HEK293T (cell line): ENCODE measurements at places on chromosomes 5 and 9.

GRCh38 chr9:113650207-113651131, 186.9 kb downstream of the RGS3 start:
- DNase-seq: no peak

DNA sequence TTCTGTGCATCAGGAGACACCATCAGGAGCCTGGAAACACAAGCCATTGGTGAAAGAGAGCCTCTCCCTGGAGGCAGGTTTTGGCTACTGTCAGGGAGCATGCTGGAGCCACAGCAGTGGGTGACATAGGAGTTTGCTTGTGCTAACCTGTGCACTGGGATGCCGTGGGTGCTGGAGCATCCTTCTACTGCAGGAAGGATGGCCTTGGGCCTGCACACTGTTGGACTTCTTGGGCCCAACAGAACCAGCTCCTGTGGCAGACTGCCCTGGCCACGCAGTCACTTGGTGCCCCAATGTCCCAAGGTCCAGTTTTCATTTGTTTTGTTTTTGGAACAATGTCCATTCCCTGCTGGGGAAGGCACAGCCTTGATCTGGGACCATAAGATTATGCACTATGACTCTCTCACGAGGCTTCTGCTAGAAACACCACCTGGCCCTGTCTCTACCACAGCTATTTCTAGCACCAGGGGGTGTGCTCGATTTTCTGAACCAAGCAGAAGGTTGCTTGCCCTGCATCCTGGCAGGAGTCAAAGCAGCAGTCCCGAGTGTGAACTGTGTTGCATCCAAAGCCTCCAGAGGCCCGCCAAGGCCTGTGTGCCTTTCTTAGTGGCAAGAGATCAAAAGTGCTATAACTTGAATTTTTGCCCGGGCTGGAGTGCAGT, 5.5 kb upstream of the LTC4S start:
- no peak for DNase-seq

DNA sequence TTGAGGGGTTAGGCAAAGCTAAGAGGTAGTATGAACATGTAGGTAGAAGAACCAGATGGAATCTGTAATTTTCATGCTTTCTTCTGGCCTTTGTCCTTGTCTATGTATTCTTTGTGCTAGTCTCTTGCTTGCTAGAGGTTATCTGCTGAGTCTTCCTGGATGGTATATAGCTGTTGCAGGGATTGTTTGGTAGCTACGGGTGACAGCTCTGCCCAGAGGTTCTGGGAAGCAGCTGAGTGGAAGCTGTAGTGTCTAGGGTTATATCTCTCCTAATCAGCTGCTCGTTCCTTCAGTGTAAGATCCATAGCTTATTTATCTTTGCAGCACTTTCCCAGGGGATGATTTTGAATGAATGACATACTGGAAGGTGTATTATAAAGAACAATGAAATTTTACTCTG, 100.3 kb downstream of the ATG10 start:
- DNase-seq: no peak

- DNase-seq: no peak
Observed at GRCh38 chr9:81363916-81364480, 325.3 kb downstream of the TLE1 start.

GRCh38 chr9:82418334-82418733, 429.8 kb downstream of the SPATA31D1 start:
- DNase-seq: no peak
